ENCODE measurements at places on chromosomes 1 and 21. TPM values are rescaled to one million over a fixed set of nuclear protein-coding genes. Genes with fewer than 3 reads are reported as not detected.

GRCh38 chr1:223304931-223305330 is 59.0 kb downstream of the SUSD4 start:
- no peaks in the 10 kb centered on the region for H3K4me1 ChIP-seq
- H3K27ac ChIP-seq: no peak overlapping the region
- H3K4me3 ChIP-seq: no peak overlapping the region
- no peaks in the 10 kb centered on the region for H3K36me3 ChIP-seq
- DNase-seq: no peak

DNA sequence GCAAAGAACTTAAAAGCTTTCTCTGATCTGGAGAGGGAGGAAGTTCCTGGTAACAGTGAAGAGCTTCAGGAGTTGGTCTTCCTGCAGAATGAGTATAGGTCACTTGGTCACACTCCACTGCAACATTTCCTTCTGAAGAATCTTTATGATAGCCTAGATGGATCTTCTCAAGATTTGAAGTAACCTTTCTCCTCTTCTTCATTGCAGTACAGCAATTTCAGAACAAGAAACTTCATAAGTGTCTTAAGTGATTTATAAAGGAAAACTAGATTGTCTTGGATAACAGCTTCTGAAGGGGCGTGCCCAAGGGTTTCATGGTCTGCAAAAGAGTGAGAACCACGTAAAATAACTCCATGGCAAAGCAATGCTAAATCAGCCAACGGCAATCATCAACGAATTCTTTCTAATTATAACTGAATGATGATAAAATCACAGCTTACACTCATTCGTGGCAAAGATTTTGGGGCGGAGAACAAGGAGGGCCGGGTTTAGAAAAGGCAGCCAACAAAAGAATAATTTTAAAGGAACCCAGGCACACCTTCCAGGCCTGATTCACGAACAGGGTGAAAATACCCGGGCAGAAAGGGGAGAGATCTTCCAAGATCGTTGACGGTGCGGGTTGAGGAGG is 53.9 kb upstream of the ASPM start:
- H3K4me3 ChIP-seq: peak overlapping the region; percentile 78
- no peak for DNase-seq
- H3K4me1 ChIP-seq: peaks cover 36% of the 10 kb centered on the region
- H3K27ac ChIP-seq: peak overlapping the region; percentile 94
- no peaks in the 10 kb centered on the region for H3K36me3 ChIP-seq

DNA sequence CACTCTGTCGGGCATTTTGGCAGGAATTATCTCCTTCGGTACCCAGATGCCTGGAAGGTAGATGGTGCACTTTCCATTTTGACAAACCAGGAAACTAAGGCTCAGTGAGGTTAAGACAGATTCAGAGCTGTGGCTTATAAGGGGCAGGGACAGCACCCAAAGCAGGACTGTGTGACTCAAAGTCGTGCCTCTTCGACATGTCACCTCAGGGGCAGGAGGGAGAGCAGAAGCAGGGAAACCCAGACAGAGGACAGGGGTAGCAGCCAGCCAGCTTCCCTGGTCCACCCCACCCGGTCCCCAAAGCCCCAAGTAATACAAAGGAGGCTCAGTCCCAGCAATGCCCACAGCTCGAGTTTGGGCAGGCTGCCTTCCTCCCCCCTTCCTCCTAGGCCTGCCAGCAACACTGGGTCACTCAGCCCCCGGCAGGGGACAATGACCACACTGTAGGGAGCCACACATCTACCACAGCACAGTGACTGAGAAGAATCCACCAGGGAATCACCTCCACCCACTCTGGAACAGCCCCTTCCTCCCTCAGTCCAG is 2.5 kb downstream of the RHOC start:
- peak overlapping the region; percentile 81 for H3K27ac ChIP-seq
- H3K4me1 ChIP-seq: peaks cover 67% of the 10 kb centered on the region
- H3K27me3 ChIP-seq: no peaks in the 10 kb centered on the region
- H3K4me3 ChIP-seq: peak overlapping the region; percentile 97

DNA sequence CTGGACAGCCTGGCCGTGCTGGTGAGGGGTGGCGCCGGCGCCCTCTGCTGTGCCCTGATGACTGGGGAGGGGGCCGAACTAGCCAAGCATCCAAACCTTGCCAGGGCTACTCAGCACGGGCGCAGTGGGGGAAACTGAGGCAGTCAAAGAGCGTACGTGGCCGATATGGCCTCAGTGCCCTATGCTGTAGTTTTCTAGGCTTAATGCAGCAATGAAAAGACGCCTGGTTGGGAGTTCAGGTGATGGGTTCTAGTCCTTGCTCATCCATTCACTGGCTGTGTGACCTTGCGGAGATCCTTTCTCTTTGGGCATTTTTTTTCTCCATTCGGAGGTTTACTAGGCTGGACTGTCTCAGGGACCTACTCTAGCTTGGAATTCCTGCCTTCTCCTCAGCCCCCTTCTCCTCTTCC is 822 bp downstream of the MTX1 start:
- H3K4me1 ChIP-seq: peaks cover 33% of the 10 kb centered on the region

GRCh38 chr1:44408632-44409602 is 3.9 kb downstream of the RNF220 start:
- peaks cover 44% of the 10 kb centered on the region for H3K4me1 ChIP-seq
- H3K4me3 ChIP-seq: peak overlapping the region; percentile 12
- no peak overlapping the region for H3K27ac ChIP-seq
- H3K36me3 ChIP-seq: no peaks in the 10 kb centered on the region
- DNase-seq: no peak

- H3K4me3 ChIP-seq: no peak overlapping the region
- H3K27ac ChIP-seq: no peak overlapping the region
- no peaks in the 10 kb centered on the region for H3K36me3 ChIP-seq
- no peak for DNase-seq
- no peaks in the 10 kb centered on the region for H3K27me3 ChIP-seq
Observed at GRCh38 chr1:77316006-77316405, 34.2 kb downstream of the AK5 start.

DNA sequence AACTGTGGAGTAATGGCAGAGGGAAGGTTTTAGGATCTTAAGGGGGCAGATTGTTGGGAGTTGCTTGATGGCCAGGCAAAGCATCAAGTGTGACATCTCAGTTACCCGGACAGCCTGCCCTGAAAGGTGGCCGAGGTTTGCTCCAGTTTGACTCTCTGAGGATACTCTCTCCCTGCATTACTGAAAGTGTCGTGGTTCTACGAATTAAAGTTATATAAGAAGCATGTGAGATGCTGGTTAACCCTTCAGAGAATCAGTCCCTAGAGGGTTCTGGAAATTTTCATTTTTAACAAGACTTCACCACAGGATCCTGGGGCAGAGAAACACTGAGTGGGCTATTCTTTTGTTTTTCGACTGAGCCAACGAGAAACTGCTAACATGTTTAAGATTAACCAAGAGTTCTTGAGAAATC is 689 bp upstream of the ZNF644 start:
- DNase-seq: no peak
- peak overlapping the region; percentile 82 for H3K4me3 ChIP-seq
- no peaks in the 10 kb centered on the region for H3K27me3 ChIP-seq
- H3K27ac ChIP-seq: peak overlapping the region; percentile 99
- H3K36me3 ChIP-seq: no peaks in the 10 kb centered on the region
- H3K4me1 ChIP-seq: peaks cover 45% of the 10 kb centered on the region

DNA sequence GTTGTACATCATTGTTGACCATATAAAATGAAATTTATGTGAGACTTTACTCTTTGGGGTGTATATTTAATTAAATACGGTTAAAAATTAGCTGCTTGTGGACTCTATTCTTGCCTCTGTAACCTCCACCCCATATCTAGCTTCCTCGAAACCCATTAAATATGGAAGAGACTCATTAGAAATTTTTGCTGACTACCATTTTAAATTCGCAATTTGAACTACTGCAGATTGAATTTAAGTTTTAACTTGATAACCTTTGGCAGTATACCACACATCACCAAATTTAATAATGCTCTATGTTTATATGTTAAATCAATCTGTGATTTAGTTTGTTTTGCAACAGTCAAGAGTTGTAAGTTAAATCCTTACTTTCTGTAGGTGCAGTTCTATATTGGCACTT is 88.5 kb upstream of the QSOX1 start:
- H3K4me1 ChIP-seq: no peaks in the 10 kb centered on the region
- no peaks in the 10 kb centered on the region for H3K27me3 ChIP-seq
- no peak overlapping the region for H3K4me3 ChIP-seq

DNA sequence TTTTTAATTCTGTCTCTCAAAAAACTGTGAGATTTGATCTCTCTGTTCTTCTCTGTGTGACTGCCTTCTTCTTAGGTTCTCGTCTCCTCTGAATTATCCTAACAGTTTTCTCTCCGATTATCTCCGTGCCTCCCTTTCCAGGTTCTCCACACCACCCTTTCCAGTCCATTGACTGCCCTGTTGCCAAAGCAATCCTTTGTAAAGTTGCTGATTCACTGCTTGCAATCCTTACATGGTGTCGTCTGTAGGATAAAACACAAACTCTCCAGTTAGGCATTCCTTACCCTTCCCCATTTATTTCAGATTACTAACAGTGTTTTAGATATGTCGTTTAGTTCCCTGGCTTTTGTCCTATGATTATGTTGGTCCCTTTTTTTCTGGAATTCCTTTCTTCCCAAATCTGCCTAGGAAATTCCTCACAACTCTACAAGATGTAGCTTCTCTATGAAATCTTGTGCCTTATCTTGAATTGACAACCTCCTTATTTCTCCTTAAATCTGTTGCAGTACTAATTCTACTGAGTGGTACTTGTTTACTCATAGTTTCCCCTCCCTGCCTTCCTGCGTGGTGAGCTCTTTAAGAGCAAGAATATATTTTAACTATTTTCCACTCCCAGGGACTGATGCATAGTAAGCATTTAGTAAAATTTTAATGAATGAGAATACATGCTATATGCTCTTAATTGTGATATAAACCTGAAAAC is 22.3 kb downstream of the RCOR3 start:
- no peak for DNase-seq
- no peaks in the 10 kb centered on the region for H3K4me1 ChIP-seq
- no peak overlapping the region for H3K4me3 ChIP-seq
- peaks cover 93% of the 10 kb centered on the region for H3K36me3 ChIP-seq
- H3K27me3 ChIP-seq: no peaks in the 10 kb centered on the region
- no peak overlapping the region for H3K27ac ChIP-seq

DNA sequence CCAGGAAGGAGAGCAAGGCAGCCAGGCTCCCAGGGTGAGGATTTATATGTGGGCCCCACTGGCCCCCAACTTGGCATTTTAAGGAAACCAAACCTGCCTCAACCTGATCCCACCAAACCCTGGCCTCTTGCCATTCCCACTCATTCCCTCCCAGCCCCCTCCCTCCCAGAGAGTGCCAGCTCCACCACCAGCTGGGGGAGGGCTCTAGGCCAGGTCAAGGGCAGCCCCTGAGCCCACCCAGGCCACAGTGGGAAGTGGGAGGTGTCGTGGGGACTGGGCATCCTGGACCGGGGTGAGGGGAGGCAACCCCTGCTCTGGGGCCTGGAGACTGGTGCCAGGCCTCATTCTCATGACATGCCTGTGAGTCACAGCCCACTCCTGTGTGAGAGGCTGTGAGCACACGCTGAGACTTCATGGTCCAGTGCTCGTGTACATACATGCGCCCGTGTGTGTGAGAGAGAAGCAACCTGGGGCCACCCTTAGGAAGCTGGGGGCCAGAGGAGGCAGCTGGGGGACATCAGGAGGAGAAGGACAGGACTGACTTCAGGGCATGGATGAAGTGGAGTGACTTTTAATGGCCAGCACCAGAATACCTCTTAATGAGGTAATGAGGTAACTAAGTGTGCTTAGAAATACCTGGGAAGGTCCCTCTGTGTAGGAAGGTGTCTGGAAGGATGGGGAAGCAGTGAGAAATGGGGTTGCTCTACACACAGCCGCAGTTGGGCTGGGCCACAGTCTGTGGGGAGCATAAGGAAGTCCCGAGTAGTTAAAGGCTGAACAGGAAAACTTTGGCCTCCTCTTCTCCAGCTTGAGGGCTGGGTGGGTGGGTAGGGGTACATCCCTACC is at the start of gene S100A2:
S100A2 (minus strand) TSS at position 316 of the 846 bp plus-strand sequence. CDS start 1,967 bp downstream, outside the sequence.
- peaks cover 42% of the 10 kb centered on the region for H3K4me1 ChIP-seq
- H3K27ac ChIP-seq: peak within 1 kb of the TSS; percentile 94
- no peaks in the 10 kb centered on the region for H3K36me3 ChIP-seq
- H3K27me3 ChIP-seq: no peaks in the 10 kb centered on the region
- H3K4me3 ChIP-seq: peak within 1 kb of the TSS; percentile 20

DNA sequence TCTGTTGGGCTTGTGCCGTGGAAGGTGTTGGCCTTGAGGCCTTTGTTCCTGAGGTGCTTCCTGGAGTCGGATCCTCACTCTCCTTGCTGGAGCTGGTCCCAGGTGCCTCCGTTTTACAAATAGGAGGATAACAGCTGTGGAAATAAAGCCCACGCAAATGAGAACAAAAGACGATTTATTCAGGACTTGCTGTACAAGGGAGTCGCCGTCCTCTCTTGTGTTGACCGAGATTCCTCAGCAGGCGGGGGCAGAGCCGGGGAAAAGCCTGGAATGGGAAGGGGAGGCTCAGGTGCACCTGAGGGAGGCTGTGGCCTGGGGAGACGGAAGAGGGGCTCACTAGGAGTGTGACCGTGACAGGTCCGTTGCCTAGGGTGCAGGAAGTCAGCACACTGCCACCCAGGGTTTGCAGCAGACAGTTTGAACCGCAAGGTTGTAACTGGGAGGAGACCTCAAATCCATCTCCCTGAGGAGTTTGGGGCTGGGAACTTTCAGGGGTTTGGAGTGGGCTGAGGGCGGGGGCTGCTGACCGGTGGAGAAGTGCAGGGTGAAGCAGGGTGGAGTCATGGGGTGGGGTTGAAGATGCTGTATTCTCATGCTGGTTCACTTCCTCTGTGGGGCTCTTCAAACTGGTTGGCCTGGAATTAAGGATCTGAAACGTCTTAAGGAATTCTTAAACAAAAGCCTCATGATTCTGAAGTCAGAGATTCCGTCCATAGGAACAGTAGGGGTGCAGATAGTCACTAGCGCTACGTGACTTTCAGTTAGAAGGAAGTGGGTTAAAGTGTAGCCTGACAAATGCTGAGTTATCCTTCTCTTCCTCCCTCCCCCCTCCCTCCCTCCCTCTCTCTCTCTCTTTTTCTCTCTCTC is 2.6 kb upstream of the CSTB start:
- H3K27ac ChIP-seq: peak overlapping the region; percentile 14
- DNase-seq: no peak
- peaks cover 26% of the 10 kb centered on the region for H3K4me1 ChIP-seq

DNA sequence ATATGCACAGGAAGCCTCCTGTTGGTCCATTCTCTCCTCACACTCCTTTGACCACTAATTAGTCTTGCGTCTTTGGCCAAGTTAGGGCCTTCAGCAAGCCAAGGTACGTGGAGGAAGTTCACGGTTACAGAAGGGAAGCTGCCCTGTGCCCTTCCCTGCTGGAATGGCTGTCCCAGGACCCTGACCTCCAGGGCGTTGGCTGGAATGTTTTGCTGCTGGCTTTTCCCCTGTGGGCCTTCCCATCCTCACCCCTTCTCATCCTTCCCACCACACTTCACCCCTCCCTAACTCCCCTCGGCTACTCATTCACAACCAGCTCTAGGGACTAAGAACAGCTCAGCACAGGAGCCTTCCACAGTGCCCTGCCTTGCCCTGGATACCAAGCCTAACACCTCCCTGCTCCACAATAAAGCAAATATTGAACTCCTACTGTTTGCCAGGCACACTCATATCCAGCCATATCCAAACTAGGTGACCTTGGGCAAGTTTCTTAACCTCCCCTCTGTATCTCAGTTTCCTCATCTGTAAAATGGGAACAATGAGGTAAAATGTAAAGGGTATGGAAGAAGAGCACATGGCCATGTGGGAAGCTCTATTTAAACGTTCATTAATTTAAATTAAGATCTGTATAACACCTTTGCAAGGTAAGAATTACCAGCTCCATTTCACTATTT is 8.8 kb upstream of the CDCP2 start:
- no peak for DNase-seq
- H3K36me3 ChIP-seq: no peaks in the 10 kb centered on the region
- no peak overlapping the region for H3K4me3 ChIP-seq
- H3K4me1 ChIP-seq: no peaks in the 10 kb centered on the region

Gene HTR1D
- 1.1 TPM for total RNA-seq

Gene OR10J4
- not detected for total RNA-seq

Gene GBP7
- not detected for total RNA-seq

Gene ATAD3B
- total RNA-seq: 19.0 TPM

Gene CATSPERE
- 1.7 TPM for total RNA-seq

Gene NCAM2
- 8.8 TPM for total RNA-seq

Gene TMEM125
- total RNA-seq: 197 TPM

Gene SMCP
- total RNA-seq: not detected
